ENCODE measurements at places on chromosomes 16 and 17.

DNA sequence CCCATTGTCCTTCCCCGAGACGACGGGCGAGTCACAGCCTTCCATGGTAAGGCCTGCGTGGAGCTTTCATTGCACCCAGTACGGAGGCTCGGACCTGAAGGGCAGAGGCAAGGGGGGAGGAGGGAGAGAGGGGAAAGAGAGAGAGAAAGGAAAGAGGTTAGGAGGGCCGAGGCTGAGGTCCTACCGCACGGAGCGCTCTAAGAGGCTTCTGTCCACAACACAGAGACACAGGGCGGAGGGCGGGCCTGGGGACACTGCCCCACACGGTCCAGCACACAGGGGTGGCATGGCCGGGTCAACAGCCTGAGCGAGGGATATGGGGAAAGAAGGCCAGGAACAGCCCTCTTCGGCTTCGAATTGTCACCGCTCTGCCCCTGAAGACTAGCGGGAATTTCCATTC, 87.8 kb downstream of the ZFHX3 start:
- no peaks in the 10 kb centered on the region for H3K27me3 ChIP-seq
- peaks cover 20% of the 10 kb centered on the region for H3K36me3 ChIP-seq
- H3K27ac ChIP-seq, result no peak overlapping the region
- no peak overlapping the region for H3K4me3 ChIP-seq
- no peak for DNase-seq
- H3K4me1 ChIP-seq, result no peaks in the 10 kb centered on the region

DNA sequence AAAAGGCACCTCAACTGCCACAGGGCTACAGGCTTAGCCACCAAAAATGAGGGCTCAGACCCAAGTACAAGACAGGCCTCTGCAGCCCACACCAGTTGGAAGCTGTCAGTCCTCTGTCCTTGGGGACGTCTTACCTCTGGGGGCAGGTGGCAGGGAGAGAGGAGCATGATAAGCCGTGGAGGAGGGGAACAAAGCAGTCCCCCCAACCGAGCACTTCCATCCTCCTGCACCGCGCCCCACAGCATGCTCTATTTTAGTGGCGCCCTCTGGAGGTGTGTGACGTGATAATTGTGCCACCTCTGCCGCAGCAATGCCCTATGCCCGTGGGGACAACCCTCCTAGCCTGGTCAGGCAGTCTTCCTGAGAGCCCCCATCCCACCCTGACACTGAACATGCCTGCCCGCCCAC, 13.6 kb downstream of the G6PC3 start:
- H3K4me3 ChIP-seq, result no peak overlapping the region
- no peak for DNase-seq
- H3K36me3 ChIP-seq, result peaks cover 45% of the 10 kb centered on the region

GRCh38 chr16:55391760-55392375, 67.9 kb downstream of the IRX6 start:
- H3K4me3 ChIP-seq, result no peak overlapping the region
- no peaks in the 10 kb centered on the region for H3K27me3 ChIP-seq
- no peak overlapping the region for H3K27ac ChIP-seq

GRCh38 chr16:17607609-17608008, 136.8 kb upstream of the XYLT1 start:
- no peak overlapping the region for H3K27ac ChIP-seq
- DNase-seq, result no peak
- no peaks in the 10 kb centered on the region for H3K4me1 ChIP-seq
- no peaks in the 10 kb centered on the region for H3K36me3 ChIP-seq
- H3K4me3 ChIP-seq, result no peak overlapping the region

DNA sequence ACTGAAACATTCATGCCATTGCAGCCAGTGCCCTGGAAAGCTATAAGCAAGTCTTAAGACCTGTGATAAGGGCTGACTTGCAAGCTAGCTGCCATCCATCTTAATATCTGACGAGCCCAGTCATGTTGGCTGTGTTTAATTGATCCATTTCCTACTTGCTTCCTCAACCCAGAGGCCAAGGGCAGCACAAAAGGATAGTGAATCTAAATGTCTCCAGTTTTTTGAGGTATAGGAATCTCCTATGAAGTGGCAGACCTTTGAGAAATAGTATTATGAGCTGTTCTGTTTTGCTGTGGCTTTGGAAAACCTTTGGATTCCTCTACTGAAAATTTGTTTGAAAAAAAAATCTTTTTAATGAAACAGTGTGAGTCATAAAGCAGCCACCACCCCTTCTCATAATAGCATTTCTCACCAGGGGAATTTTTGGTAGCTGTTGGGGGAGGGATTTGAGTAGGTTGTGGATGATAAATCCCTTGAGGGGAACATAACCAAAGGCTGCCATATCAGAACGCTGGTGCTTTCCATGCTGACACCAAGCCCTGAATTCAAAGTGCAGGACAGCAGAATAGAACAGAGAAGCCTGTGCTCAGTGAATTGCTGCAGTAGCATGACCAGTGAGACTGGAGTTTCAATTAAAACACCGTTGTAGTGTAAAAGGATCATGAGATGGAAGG, 12.9 kb downstream of the ZNRF1 start:
- H3K36me3 ChIP-seq, result no peaks in the 10 kb centered on the region
- H3K27me3 ChIP-seq, result no peaks in the 10 kb centered on the region
- H3K4me3 ChIP-seq, result no peak overlapping the region
- DNase-seq, result no peak

Measured in lung (tissue), 17 donors.